ENCODE measurements at places on chromosomes 16 and 17. TPM values are rescaled to one million over a fixed set of nuclear protein-coding genes. Genes with fewer than 3 reads are reported as not detected.

- DNase-seq: no peak
Measured at GRCh38 chr17:67076290-67076689, 31.9 kb downstream of the CACNG1 start.

ERBB2 gene
- 80.4 TPM for total RNA-seq

DNA sequence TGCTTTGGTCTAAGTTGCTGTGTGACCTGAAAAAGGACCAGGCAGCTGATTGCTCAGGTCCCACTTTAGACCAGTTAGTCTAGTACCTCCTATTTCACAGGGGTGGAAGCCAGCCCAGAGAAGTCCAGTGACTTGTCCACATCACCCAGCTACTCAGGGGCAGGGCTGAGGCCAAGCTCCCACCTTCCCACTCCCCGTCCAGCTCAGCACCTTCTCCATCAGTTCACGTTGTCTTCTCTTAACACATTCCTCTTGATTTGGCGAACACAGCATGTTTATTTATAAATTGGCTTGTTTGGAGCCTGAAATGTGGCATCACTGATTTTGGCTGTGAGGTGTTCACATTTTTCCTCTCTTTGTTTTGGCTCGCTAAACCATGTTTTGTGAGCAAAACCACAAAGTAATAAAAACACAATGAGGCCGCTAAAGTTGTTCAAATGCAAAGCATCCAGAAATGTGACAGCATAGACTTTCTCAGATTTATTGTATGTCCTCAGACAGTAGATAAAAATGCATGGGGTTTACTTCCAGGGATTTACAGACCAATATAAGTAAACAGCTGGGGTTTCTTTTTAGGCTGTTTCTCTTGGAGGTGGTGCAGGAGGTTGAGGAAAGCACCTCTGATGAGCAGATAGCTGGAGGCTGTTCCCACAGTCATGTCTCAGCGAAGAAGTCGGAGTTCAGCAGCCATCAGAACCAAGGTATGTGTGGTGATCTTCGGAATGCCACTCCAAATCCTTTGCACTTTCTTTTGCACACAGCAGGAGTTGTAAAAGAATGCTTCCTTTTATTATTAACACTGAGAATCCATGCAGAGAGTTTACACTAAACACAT, 88.4 kb downstream of the PLXDC1 start:
- no peak for DNase-seq

GRCh38 chr17:57868007-57868909, 18.4 kb upstream of the MRPS23 start:
- peak; percentile 92 for DNase-seq

GRCh38 chr17:34760931-34761495, 181.6 kb downstream of the TMEM132E start:
- no peak for DNase-seq

GRCh38 chr17:80832266-80832676, 159.4 kb upstream of the CHMP6 start:
- peak; percentile 79 for DNase-seq

- DNase-seq: no peak
Measured at GRCh38 chr17:1221209-1221608, 41.4 kb upstream of the ABR start.

DNA sequence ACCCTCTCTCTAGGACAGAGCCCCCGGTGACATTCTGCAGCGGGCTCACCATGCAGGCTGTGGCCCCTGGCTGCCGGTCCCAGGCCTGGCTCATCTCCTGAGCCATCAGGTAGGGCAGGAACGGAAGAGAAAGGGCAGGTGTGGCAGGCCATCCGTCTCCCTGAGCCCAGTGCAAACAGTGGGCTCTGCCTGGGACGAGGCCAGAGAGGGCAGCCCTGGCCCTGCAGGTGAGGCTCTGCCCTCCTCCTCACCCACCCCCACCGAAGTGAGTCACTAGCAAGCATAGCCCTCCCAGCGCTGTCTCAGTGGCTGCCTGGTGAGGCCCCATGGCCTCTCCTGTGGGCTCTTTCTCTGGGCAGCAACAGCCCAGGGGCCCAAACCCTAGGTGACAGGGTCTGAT, 14.5 kb downstream of the OTOP3 start:
- DNase-seq: no peak

DNA sequence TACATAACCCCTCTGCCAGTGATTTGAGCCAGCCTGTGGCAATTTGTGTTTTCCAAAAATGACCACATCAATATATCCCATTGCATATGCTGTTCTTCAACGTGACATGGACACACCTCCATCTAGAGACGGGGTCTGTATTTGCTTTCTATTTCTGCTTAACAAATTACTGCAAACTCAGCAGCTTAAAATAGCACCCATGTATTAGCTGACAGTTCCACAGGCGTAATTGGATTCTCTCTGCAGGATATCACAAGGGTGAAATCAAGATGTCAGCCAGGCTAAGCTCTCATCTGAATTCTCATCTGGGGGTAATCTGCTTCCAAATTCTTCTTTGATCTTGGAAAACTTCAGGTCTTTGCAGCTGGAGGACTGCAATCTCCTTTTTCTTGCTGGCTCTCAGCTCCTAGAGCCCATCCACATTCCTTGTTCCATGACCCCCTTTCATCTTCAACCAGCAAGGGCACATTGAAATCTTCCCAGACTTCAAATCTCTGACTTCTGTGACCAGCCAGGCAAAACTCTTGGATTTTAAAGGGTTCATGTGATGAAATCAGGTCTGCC, 8.2 kb downstream of the KRT9 start:
- DNase-seq: no peak

GPR179 gene
- total RNA-seq: 0.22 TPM

GRCh38 chr17:81815646-81815986, 11.7 kb downstream of the GCGR start:
- DNase-seq: no peak

TMED6 gene
- total RNA-seq: 0.22 TPM

DNA sequence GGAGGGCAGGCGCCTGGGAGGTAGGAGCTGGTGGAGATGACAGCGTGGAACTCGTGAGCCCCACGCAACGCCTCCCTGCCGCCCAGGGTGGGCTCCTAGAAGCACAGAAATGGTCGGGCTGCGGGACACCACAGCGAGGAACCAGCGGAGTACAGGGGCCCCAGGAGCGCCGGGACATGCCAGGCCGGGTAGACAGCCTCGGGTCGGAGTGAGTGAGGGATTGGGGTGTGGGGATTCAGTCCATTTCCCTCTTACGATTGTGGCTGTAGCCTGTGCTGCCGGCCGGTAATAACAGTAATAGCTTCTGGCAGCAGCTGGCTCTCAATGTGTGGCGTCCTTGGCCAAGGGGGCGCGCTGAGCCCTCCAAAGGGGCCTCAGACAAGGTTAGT, 12.2 kb upstream of the CES3 start:
- no peak for DNase-seq

DNA sequence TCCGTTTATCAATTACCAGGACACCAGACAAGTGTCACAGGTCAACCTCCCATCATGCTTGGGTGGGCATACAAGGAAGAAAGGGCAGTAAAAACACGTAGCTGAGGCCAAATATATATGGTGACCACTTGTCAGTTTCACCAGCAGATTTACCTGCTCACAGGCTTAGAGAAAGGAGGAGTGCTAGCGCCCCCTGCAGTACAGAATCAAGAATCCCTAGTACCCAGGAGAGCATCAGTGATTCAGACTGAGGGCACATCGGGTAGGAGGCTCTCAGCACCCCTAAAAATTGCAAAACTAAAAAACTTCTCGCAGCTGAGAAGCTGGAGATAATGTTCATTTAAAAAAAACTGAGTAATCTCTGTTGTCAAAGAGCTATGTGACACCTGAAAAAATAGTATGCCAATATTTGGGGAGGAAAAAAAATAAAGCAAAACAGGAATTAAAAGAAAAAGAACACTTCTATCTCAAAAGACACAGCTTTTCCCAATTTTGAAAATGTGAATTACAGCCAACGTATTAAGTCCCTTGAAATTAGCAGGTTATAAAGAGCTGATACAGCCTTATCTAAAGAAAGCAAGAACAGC, 21.2 kb upstream of the MON1B start:
- DNase-seq: peak; percentile 64
